ENCODE measurements at places on chromosomes 1 and 21.

DNA sequence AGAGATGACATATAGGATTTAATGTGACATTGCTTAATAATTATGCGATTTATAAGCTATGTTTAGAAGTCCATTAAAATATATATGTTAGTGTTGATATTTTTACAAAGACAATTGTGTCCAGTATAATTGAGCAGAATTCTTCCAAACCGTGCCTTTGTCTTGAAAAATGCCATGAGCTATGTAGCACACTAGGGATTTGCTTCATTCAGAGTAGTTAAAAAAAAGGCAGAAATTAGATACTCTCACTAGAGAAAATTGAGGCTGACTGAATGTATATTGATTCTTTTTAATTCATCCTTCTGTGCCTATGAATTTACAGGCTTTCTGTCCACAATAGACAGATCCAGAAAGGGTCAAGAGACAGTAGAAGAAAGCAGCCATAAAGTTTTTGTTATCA, 429.0 kb downstream of the NEGR1 start:
- no peak for DNase-seq

- DNase-seq = no peak
These were observed 61.7 kb downstream of the ATF6 start for GRCh38 chr1:161827786-161828185.

- no peak for DNase-seq
These were observed 693.7 kb downstream of the MATN1 start for GRCh38 chr1:30029677-30030076.

DNA sequence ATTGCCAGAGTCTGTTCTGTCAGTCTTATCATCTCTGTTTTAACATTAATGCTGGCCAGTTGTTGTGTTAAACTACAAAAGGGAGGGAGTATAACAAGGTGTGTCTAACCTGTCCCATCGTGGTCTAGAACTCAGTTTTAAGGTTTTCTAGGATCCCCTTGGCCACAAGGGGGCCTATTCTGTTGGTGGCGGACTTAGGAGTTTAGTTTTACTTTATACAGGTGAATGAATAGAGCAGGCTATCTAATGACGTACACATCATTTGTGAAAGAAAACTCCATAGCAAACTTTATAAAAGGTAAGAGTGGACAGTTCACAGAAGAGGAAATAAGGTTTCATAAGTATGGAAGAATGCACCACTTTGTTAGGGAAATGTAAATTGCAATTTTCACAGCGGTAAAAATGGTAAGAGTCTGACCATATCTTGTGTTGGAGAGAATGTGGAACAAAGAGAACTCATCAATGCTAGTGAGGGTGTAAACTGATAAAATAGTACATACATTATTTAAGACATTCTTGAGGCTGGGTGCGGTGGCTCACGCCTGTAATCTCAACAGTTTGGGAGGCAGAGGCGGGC, 2.5 kb upstream of the ATF6 start:
- no peak for DNase-seq

DNA sequence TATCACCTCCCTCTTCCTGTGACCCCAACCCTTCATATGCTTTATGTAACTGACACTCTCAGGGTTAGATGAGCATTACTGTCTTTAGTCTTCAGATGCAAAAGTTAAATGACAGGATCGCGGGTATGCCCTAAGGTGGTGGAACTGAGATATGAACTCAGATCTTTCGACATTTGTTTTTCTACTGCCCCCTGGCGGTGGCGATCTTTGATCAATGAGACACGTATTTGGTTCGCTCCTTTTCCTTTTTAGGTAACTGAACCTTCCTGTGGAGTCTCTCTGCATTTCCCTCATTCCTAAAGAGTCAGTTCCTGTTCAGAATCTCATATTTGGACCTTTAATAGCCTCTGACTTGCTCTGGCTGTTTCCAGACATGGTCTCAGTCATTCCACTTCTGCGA, 47.8 kb upstream of the ZP4 start:
- DNase-seq = no peak

- no peak for DNase-seq
These were observed 10.7 kb upstream of the COL16A1 start for GRCh38 chr1:31714442-31715086.

DNA sequence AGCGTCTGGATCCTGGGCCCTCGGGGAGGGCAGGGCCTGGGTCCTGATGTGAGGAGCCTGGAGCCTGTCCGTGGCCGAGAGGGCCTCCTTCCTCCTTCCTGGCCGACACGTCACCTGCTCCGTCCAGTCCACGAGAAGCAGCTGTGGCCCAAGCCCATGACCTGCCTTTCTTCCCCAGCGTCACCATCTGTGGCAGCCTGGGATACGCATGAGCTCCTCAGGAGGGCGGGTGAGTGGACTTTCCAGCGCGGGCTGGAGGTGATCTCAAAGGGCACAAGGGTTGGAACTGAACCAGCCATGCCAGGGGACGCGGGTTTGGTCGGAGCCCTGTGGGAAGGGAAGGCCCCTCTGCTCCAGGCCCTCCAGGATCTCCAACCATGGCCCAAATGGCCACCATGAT, 90.4 kb downstream of the DHRS3 start:
- DNase-seq = no peak

GRCh38 chr1:9317591-9318417, 25.1 kb downstream of the SPSB1 start:
- no peak for DNase-seq

GRCh38 chr1:56191369-56191768, 388.0 kb downstream of the PLPP3 start:
- no peak for DNase-seq

DNA sequence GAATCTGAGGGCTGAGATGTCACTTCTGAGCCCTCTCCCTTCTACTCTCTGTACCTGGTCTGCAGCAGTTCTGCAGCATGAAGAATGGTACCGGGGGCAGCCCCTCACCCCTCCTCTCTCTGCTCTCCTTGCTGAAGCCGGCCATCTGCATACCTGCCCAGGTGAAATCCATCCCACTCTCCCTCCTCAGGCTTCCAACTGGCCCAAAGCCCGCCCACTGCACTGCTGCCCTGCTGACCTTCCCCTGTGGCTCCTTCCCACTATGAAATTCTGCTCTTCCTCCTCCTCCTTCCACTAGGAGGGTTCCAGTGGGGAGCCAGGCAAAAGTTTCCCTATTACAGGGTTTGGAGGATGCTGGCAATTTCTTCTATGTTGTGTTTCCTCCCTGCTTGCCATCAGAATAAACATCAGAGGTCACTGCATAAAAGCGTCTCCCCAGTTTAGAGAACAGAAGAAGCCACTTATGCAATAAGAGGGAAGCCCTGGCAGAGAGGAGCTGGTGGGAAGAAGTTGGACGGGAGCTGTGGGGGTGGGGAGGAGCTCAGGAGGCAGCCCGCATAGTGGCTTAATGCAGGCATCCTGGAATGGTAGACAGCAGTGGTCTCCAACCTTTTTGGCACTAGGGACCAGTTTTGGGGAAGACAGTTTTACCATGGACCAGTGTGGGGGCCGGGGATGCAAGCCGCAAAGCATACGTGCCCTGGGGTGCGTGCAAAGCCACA, 30.3 kb downstream of the TMCO4 start:
- no peak for DNase-seq

- DNase-seq = no peak
These were observed 261.1 kb downstream of the CAMTA1 start for GRCh38 chr1:7046314-7046713.

DNA sequence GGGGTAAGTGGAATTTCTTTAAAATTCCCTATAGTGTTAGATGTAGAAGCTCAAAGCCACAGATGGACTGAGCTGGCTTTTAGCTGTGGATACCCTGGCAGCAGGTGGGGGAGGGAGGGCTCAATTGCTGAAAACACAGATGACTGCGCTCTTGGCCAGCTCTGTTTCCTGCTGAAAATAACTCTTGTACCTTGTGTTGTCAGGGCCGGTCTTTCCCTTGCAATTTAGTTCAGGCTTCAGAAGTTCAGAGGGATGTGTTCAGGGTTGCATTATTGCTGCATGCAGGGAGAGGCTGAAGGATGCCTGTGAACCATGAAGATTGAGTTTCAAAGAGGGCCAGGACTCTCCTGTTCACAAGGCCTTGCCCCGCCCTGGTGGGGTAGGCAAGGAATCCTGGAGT, 58.1 kb upstream of the GCLM start:
- DNase-seq = no peak
